Activated effector memory CD4-positive, alpha-beta T cell treated with Interleukin-2 at 50 U/mL for 16 hours (primary cell): ENCODE measurements at places on chromosomes 11 and 22.

DNA sequence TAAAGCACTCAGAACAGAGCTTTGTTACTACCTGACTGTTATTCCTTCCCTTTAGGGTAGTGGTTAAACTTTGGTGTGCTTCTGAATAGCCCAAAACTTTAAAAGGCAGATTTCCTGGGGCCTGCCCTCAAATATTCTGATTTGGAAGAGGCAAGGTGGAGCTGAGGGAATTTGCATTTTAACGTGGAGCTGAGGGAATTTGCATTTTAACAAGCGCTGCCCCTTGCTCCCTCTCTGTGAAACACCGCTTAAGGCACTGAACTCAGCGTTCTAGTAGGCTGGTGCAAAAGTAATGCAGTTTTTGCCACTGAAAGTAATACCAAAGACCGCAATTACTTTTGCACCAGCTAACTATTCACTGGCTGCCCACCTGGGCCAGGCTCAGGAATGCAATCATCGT is 35.0 kb downstream of the TPST2 start:
- no peak for DNase-seq

- no peak for DNase-seq
Measured at GRCh38 chr22:25775531-25775930, 33.5 kb downstream of the MYO18B start.

GRCh38 chr11:101127699-101128570 is 1.7 kb downstream of the PGR start:
- no peak for DNase-seq

GRCh38 chr11:29255401-29255800 is 761.4 kb downstream of the KCNA4 start:
- DNase-seq, result no peak

DNA sequence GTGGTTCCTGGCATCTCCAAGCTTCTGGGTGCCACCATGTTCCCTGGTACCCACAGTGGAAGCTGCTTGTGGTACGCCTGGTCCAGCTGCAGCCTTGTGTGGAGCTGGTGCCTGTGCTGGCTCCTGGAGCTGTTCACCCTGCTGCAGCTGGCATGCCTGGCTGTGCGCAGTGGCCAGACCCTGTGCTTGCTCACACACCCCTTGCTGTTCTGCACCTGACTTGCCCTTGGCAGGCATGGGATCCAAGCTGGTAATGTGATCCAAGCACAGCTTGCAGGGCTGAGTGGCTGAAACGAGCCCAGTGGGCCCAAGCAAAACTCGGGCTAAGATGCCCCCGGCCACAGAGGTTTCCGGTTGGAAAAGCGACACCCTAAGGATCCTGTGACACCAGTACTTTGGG is 104.7 kb upstream of the CLMP start:
- no peak for DNase-seq

GRCh38 chr11:132937016-132937415 is 595.3 kb downstream of the OPCML start:
- DNase-seq, result no peak

DNA sequence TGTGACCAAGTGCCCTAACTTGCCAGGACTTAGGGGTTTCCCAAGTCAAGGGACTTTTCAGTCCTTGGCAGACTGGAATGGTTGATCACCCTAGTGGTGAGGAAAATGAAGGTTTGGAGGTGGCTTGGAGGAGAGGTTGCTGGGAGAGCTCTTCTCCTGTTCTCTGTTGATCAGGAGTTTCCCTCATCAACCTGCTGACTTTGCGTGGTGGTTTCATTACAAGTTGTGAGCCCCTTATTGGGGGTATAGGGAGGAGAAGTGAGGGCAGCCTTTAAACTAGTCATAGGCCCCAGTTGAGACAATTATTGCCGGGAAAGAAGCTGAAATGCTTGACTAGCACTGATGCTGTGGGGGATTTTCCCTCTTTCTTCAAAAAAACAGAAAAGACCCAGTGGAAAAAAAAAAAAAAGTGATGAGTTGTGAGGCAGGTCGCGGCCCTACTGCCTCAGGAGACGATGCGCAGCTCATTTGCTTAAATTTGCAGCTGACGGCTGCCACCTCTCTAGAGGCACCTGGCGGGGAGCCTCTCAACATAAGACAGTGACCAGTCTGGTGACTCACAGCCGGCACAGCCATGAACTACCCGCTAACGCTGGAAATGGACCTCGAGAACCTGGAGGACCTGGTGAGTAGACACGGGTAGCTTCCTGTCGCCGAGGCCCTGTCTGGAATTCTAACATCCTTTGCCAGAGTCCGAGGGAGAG is at the start of gene CXCR5:
Gene CXCR5, plus strand, starts transcription at position 525 of the 704 bp plus-strand sequence. Its CDS starts 50 bp downstream, at position 575.
- DNase-seq, result no peak

DNA sequence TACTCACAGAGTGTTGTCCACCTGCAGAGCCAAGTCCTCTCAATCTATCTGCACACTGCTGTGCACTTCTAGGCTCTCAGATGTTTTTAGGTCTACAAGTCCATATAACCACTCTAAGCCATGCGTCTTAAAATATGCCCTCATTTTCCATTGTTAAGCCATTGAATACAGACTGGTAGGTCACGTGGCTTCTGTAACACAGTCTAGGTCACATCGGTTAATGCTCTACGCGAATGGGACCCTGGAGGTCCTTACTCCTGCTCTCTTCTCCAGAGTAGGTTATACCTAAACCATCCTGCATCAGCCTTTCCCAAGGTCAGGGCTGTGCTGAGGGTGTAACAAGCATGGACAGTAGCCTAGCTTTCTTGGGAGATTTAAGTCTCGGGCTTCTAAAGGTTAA is 819 bp downstream of the JAML start:
- DNase-seq, result no peak

DNA sequence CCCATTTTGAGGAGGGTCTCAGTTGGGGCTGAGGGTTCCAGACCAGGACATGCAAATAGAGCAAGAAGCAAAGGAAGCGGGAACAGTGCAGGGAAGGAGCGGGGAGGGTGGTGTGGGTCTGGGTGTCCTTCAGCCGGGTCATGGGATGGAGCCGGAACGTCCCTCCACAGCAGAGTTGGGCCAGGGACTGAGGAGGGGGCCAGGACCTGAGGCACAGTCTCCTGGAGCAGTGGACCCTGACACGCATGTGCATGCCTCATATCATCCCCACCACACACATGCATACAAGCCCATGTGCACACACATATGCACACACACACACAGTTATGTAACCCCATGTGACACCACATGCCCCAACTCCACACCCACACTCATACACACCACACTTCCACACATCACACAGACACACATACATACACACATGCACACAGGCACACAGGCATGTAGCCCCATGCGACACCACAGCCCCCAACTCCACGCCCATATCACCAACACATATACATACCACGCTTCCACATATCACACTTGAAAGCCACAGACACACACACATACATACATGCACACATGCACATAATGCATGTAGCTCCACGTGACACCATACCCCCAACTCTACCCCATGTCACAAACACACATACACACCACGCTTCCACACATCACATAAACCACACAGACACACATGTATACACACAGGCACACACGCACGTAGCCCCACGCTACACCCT is 1026.6 kb downstream of the BRD1 start:
- DNase-seq, result no peak

- DNase-seq, result no peak
Measured at GRCh38 chr11:129093283-129093682, 98.8 kb downstream of the ARHGAP32 start.

DNA sequence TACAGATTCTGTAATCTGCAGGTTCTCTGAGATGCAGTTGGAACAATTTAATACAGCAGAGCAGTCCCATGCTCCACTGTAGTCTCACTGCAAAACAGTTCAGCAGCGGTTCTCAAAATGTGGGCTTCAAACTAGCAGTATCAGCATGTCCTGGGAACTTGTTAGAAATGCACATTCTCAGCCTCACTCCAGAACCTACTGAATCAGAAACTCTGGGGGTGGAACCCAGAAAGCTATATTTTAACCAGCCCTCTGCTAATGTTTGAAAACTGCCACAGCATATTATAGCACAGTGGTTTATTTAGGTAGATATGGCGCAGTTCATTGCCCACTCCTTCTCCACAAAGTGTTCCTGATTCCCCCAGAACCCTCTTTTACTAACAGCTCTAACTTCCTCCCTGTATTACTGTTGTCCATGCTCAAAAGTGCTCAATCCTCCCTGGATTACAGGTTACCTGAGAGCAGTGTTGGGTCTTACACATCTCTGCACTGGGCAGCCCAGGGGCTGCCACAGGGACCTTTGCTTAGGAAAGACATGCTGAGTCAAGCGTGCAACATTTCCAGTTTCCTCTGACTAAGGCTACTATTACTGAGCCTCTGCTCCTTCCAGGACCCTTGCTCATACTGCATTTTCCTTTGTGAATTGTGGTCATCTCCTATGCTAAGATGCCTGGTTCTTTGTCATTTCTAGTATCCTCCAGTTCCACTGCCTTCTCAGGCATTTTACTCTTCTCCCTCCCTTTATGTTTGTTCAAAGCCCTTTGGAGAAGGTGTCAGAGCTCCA is 7.7 kb upstream of the DGAT2 start:
- DNase-seq, result no peak

- DNase-seq, result no peak
Measured at GRCh38 chr22:44369293-44369661, 56.5 kb upstream of the SHISAL1 start.

DNA sequence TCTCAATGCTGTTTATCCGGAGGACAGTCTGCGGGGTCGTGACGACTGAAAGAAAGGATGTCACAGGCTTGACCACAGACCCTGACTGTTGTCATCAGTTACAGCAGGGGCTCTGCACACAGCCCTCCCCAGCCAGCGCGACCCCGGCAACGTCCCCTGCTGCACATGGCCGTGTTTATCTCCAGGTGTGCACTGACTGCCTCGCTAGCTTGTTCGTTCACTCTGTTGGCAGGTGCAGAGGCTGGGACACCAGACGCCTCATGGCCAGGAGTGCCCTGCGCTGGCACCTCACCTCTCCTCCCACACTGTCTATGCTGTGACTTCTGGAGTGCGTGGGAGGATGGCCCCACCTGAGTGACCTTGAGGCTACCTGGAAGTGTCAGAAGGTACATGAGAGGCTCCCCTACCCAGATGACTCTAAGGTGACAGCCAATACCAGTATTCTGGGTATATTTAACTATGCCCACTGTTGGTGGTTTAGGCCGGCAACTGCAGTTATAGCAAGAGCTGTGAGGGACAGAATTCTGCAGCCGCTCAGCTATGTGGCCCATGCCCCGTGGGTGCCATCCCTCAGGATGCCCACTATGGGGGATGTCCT is 12.2 kb downstream of the MRPL21 start:
- DNase-seq, result no peak

DNA sequence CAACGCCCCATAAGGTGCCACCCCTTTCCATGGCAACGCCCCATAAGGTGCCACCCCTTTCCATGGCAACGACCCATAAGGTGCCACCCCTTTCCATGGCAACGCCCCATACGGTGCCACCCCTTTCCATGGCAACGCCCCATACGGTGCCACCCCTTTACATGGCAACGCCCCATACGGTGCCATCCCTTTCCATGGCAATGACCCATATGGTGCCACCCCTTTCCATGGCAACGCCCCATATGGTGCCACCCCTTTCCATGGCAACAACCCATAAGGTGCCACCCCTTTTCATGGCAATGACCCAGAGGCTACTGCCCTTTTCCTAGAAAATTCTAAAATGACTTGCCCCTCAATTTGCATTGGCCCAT is 72.1 kb downstream of the BRD1 start:
- DNase-seq, result no peak

DNA sequence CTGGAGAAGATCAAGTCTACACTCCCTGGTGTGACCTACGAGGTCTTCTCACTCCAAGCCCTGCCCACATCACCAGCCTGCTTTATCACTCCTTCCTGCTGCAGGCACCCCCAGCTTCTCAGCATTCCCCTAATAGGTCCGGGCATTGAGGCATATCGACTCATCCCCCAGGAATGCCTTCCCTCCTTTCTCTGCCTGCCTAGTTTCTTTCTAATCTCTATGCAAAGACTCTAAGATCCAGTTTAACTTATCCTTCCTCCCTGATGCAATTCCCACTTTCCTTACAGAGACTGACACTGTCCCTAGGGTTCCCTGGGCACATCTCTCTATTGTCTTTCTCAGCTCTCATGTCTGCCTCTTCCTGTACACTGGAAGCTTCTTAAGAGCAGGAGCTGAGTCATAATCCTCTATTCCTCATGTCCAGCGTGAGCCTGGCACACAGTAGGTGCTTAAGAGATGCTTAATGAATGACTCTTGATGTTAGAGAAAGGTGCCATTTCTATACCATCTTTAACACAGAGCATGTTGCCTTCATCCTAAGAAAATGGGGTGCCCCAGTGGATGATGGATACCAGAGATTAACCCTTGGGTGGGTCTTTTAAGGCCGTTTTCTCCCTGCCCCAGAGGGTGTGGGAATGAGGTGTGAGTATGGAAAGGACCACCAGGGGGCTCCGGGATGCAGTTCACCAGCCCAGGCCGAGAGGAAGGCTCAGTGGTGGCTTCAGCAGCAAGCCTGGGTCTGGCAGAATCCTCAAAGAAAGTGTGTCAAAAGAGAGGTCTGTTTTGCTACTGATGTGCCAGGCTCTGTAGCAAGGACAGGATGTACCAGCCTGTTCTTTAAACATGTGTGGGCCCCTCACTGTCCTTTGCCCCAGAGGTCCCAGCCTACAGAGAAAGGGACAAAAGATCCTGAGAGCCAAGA is 34.7 kb downstream of the PARVA start:
- DNase-seq, result no peak

DNA sequence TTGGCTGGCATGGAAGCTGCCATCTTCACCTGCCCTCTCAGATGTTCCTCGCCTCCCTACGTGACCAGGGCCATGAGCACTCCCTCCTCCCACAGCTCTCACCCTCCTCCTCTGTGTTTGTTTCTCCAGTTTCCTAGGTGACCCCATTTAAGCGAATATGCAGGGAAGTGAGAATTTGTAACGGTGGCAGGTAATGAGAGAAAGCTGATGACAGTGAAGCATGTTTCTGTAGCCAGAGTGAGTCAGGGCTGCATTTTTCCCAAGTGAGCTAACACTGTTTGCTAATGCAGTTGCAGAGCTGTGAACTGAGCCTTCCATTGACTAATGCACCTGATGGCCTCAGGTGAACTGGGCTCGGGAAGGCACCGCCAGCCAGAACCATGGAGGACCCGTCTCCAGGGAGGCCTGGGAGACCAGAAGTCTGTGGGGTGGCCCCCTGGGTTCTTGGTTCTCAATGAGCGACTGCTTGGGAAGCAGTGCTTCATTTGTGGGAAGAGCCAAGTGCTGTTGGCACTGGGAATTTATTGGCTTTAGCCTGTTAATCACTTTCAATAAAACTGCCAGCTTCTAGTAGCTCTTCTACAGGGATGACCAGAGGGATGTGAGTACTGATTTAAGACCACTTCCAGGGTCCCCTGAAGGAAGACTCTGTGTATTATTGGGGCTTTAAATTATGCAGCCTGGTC is 64.5 kb downstream of the BARX2 start:
- DNase-seq, result no peak

GRCh38 chr22:39362271-39362670 is 12.5 kb downstream of the SYNGR1 start:
- DNase-seq, result no peak

GRCh38 chr11:85133636-85134035 is 493.5 kb downstream of the DLG2 start:
- no peak for DNase-seq

- DNase-seq, result no peak
Measured at GRCh38 chr11:133531971-133532651, at the start of gene OPCML. TSS of gene OPCML (minus strand) at chr11:133532501.

- DNase-seq, result no peak
Measured at GRCh38 chr11:3058753-3059664, 1.8 kb upstream of the CARS1 start.
